ENCODE measurements at places on chromosomes 7 and 10.

DNA sequence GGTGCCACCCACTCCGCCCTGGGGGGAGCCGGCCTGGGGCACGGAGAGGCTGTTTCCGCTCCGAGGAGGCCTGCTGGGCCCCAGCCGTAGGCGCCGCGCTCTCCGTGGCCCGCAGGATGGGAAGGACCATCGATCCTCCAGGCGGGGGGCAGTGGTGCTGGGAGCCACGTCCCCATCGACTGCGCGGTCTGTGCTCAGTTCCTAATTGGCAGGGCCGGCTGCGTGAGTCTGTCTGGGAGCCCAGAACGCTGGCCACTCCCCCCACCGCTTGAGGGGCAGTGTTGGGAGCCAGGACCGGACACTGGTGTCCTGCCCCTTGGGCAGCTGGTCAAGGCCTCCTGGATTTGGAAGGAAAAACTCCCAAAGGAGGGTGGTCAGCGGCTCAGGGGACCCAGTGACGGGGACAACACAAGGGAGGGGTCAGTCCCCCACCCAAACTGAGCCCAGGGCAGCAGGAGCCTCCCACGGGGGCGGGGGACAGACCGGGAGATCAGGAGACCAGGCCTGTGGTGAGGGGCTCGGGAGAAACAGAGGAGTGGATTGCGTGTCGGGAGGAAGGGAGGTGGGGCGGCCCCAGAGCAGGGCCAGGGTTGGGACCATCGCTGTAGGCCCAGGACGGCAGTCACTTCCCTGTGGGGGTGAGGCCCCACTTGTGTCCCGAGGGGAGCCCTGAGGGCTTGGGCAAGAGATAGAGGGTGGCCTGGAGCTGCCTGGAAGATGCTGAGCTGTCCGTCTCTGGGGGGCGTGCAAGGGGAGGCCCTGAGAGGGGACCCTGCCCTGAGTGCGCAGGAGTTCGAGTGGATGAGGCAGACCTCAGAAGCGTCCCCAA, 89.0 kb downstream of the UNCX start:
- no peak for DNase-seq

- DNase-seq: no peak
These were observed at the start of gene CCDC172 for GRCh38 chr10:116324227-116324950. TSS of gene CCDC172 (plus strand) at chr10:116324448. CDS start at chr10:116325012, 564 bp downstream.

- no peak for DNase-seq
These were observed 451.9 kb downstream of the KCNMA1 start for GRCh38 chr10:77185696-77186095.

DNA sequence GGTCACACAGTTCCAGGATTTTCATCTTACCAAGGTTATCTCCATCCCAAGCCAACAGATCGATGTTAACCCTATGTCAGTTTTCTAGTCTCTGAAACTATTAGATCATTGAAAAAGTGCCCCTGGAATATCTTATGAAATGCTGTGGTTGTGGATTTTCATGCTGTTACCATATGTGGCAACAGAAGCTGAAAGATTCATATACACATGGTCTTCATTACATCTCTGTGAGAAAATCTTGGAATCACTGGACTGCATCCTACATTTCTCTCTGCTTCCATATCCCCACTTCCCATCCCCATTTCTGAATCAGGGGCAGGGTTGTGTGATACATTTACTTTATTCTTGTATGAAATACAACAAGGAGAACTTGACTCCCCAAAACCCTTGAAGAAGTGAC, 146.1 kb downstream of the SLC16A9 start:
- no peak for DNase-seq

DNA sequence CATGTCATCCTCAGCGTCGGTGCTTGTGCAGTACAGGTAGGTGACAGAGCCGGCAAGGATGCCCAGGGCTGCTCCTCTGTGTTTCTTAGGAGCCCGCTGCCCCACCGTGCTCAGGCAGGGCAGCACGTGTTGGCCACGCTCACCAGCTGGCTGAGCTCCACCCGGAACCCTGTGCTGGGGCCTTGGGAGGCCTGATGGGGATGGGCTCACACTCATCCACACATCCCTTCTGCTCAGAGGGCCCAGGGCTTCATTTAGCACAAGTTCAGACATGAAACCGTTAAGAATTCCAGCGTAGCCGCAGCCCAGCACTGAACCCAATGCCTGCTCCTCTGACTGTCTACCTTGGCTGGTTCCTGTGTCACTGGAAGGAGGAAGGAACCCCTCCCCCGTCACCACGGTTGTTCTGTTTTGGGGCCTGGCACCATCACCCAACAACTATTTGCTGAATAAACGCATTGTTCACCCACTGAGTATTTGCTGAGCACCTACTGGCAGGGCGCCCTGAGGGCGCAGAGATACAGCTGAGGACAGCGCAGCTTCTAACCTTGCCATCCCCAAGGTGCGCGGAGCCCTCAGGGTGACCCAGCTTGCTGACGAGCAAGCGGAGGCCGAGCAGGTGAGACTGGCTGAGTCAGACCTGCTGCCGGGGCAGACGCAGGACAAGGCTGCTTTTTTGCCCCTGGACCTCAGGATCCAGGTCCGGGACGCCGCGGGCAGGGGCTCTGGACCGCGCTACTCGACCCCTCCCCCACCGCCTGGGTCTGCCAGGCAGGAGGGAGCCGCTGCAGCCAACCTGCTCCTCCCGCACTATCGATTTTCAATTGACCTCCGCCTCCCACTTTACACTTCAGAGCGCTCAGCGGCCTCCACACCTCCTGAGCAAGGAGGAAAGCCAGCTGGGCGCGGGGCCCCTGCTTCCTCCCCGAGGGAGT, 50.6 kb upstream of the RET start:
- DNase-seq: no peak

- DNase-seq: peak; percentile 78
These were observed 53.5 kb upstream of the AGBL3 start for GRCh38 chr7:134932707-134933370.

- DNase-seq: peak; percentile 20
These were observed 107.5 kb downstream of the DOCK1 start for GRCh38 chr10:127012769-127013152.

GRCh38 chr7:43729924-43730248, 563 bp upstream of the COA1 start:
- no peak for DNase-seq

GRCh38 chr10:61804414-61804813, 97.1 kb upstream of the ARID5B start:
- DNase-seq: no peak

DNA sequence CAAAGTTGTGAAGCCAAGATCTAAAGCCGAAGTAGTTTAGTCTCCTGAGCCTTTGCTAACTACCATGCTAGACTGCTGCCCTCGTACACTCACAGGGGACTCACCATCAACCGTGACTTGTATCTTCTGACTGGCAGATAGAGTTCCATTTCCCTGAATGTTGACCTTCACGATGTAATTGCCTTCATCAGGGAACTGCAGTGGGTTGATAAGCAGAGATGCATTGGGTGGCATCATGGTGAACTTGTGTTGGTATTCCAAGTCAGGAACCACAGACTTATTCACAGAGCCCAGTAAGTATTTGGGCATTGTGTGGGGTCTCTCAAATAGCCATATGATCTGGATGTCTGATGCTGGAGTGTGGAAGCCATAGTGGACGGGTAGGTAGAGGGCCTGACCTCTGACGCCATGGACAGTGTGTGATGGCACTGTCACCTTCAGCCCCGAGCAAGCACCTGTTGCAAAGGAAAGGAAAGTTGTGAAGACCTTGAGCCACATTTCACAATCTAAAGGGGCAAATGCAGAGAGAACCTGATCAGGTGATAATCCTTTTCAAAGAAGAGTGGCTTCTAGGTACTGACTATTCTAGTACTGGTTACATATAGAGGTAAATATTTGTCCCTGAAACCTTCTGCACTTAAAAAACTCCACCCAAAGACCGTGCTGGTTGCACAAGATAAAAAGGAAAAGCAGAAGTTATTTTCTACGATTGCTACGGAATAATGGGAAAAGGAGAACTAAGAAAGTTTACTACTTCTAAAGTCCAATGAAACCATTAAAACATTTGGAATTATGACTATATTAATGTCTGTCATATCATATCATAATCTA, 7.1 kb downstream of the HEPACAM2 start:
- no peak for DNase-seq

DNA sequence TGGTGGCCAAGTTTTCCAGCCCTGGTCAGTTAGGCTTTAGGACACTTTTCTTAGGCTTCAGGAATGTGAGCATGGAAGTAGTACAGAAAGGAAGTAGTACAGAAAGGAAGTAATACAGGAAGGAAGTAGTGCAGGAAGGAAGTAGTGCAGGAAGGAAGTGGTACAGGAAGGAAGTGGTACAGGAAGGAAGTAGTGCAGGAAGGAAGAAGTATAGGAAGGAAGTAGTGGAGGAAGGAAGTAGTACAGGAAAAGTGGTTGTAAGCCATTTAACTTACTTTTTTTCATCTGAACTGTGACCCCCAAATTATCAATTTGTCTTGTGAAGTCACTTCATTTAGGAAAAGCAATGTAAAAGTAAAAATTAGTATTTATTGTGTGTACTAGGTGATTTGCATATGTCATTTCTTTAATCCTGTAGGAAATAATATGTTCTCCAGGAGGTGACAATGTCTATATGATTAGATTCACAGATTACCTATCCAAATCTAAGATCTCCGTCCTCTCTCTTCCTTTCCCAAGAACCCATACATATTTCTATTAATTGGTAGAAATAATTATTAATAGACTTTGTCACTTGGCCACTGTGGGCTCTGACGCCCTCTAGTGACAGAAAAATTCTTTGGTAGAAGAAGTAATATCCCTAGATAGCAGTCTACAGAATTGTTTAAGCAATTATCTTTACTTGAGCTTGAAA, 3.9 kb upstream of the FAS start:
- peak; percentile 62 for DNase-seq

DNA sequence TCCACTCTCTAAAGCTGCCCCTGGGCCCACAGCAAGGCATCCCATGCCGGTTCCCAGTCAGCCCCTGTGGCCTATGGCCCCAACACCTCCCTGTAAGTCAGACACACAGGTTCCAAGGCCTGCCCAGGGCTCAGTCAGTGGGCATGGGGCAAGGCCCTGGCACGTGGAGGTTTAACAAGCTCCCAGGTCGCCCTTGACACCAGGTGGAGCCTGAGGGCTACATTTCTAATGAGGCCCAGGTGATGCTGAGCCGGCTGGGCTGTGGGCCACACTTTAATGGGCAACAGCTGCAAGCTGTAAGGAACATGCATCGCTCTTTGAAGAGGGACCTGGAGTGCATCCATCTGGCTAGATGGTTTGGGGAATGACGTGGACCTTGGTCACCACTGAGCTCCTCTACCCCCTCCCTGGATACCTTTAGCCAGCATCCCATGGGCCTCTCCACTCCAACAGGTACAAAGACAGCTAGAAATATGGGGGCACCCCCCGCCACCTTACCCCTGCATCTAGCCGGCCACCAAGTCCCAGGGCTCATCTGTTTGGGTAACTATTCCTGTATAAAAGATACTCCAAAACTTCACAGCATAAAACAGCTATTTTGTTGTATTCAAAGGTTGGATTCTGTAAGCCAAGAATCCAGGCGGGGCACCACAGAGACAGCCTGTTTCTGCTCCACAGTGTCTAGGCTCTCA, 122.5 kb downstream of the OAT start:
- DNase-seq: peak; percentile 61

DNA sequence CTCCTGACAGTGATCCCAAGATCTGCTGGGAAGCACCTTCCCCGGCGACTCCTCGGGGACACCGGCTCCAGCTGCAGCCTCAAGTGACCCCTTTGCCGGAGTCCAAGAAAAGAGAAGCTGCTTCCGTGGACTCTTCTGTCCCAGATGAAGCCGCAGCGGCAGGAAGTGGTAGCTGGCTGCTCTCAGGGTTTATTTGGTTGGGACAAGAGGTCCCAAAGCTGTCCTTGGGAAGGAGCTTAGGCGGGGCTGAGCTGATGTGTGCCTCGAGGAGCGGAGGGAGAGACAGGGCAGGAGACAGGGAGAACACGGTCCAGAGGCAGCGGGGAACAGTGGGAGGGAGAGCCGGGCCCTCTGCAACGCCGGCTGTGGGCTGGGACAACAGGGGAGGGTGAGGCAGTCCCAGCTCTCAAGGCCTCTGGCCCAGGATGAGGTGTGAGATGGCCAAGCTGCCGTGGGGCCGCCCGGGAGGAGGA, 13.1 kb upstream of the FAM20C start:
- no peak for DNase-seq

- peak; percentile 54 for DNase-seq
These were observed 32.2 kb downstream of the FOXL3 start for GRCh38 chr7:322111-322671.

DNA sequence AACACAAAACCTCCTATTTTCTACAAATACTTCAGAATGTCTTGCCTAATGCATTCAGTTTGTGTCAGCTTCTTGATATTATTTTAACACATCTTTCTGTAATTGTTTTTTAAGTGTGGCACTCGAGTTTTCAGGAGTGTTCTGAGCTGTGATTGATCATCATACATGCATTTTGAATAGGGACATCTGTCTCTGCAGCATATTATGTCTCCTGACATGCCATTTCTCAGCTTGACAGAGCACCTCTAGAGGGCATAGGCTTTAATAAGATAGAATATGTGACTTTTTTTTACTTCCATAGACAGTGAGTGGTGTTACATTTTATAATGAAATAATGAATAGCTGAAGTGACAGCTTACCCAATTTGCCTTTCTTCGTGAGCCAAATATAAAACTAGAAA, 219.2 kb upstream of the HDAC9 start:
- DNase-seq: no peak

GRCh38 chr7:19919261-19920095, 146.1 kb upstream of the TMEM196 start:
- no peak for DNase-seq

GRCh38 chr10:116688241-116688711, 54.1 kb downstream of the HSPA12A start:
- no peak for DNase-seq

- no peak for DNase-seq
These were observed 10.6 kb downstream of the PDE6C start for GRCh38 chr10:93622942-93623341.

DNA sequence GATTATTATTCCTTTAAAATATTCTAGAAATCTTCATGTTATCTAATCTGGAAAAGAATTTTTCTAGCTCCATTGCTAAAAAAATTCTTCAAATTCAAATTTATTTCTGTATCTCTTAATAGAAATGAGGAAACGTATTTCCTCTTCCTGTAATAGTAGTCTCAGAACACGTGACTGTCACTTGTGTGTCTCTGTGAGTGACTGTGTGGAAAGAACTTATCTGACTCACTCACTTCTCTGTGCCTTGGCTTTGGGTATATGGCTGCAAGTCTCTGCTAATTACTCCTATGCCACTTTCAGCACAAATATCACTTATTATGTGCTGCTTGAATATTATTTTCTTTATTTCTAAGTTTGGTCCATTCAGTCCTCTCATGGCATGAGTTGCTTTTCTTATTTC, 132.7 kb downstream of the CNTNAP2 start:
- no peak for DNase-seq

DNA sequence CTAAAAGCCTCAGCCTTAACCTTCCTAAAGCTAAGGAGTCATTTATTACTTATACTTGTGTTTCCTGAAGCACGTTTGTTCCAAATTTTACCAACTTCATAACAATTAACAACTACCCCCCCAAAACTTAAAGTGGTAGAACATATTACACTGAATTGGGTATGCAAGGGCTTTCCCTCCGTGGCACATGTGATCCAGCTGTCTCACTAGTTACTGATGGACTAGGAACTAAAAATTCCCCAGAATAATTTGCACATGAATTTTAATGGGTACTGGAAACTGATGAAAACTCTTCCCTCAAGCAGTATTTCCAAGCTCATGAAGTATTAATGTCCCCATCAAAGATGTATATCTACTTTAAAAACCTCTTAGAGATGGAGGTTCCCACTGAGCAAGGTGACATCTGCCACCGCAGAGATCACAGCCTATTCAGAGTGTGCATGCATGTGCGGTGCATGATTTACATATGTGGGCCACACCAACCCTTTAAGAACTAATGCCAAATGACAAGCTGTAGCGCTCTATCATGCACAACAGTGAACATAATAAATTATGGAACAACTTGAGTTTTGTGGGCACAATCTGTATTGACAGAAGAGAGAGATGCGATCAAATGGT, 139.9 kb upstream of the ADCY1 start:
- no peak for DNase-seq

GRCh38 chr10:96683065-96683464, 37.2 kb downstream of the PIK3AP1 start:
- no peak for DNase-seq
